Left kidney (tissue), 8 donors: ENCODE measurements at places on chromosomes 2 and 18. TPM values are rescaled to one million over a fixed set of nuclear protein-coding genes. Genes with fewer than 3 reads are reported as not detected.
A peak's percentile ranks its signal among the peaks of the same experiment; 100 is the strongest.

- DNase-seq = no peak
Observed at GRCh38 chr2:233085037-233085838, 25.1 kb downstream of the INPP5D start.

GRCh38 chr2:188610050-188610444, 318.4 kb downstream of the GULP1 start:
- DNase-seq = no peak

Gene FBXO11
- polyA plus RNA-seq = 106 TPM

GRCh38 chr18:3094338-3094684, 81.4 kb upstream of the LPIN2 start:
- no peak for DNase-seq

Gene BOLL
- polyA plus RNA-seq = 0.22 TPM

- no peak for DNase-seq
Observed at GRCh38 chr2:239193401-239193811, 207.4 kb downstream of the HDAC4 start.

Gene ACVR2A
- 33.0 TPM for polyA plus RNA-seq

- DNase-seq = no peak
Observed at GRCh38 chr18:41871229-41872000, 83.6 kb upstream of the PIK3C3 start.

Gene LINC00305
- 3.6 TPM for polyA plus RNA-seq

DNA sequence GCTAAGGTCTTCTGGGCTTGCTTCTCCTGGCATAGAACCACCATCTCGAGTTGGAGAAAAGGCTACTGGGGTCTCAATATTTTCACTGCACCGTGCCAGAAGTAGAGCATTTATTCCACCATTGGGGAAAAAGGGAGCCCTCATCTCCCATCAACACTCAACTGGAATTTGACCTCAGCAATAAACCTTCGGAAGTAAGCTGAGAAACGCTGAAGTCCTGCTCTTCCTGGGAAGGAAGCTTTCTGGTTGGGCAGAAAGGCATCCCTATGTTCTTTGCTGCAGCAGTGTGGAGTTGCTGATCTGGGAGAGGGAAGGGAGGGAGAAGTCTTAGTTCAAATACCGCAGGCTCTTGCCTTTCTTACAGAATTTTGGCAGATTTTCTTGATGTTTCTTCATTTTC, 368.8 kb downstream of the NUP35 start:
- no peak for DNase-seq

- DNase-seq = no peak
Observed at GRCh38 chr2:88351249-88351601, 101.3 kb downstream of the FOXI3 start.

Gene EN1
- polyA plus RNA-seq = not detected

GRCh38 chr2:68709421-68709911, 25.1 kb upstream of the ARHGAP25 start:
- peak; percentile 34 for DNase-seq

Gene MC5R
- 0.22 TPM for polyA plus RNA-seq

DNA sequence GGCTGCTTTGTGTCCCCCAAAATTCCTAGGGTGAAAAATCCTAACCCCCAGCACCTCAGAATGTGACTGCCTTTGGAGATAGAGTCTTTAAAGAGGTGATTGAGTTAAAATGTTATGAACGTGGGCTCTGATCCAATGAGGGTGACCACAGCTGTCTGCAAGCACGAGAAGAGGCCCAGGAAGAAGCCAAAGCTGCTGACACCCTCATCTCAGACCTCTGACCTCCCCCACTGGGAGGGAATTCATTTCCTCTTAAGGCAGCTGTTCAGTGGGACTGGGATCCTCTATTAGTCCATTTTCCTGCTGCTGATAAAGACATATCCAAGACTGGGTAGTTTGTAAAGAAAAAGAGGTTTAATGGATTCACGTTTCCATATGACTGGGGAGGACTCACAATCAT, 544.4 kb downstream of the DCDC2C start:
- DNase-seq = no peak

DNA sequence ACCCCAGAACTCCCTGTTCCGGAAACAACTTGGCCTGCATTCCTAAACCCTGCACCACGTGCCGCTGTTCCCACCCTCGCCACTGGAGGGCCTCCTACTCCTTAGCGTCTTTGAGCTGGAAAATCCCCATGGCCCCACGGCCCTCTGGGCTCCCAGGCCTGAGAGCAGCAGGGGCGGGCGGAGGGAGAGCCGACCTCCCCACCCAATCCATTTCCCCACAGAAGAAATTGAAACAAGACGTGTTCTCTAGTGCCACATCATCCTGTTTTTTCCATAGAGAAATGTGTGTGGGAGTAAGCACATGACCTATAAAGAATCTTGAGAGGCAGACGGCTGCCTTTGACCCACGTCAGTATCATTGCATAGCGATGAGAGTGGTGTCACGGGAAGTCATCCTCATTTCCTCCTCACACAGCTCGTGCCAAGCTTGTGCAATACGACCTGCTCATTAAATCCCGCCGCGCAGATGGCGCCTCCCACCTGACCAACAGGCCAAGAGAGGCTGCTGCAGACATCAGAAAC, 79.2 kb downstream of the LAMA1 start:
- peak; percentile 78 for DNase-seq

- DNase-seq = no peak
Observed at GRCh38 chr2:72669121-72669520, 156.7 kb downstream of the EXOC6B start.

GRCh38 chr18:42011053-42011452, 56.0 kb downstream of the PIK3C3 start:
- no peak for DNase-seq

Gene FKBP7
- polyA plus RNA-seq = 58.0 TPM

DNA sequence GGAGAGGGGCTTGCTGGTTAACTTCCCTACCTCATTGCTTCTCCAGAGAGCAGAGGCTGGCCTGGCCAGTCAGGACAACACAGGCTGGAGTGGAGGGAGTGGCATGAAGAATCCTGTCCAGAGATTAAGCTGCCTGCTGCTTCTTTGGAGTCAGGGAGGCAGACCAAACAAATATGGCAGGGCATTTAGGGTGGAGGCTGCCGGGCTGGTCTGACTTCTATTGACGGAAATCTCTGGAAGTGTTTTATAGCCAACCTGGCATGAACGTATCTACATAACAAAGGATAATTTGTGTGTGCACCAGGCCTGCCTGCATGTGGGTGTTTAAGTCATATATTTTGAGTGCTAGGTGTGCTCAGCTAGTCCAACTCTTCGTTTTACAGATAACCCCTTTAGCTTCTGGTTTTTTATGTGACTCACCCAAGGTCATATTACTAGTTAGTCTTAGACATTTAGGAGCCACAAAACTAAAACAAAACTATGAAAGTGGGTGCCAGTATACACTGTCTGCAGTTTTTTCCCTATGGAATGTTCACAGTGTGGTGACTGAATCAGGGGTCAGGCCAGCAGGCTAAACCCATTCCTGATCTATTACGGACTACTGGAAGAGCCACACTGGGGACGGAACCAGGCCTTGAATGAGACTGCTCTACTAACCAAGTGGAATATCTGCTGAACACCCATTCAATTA, 5.5 kb downstream of the NPC1 start:
- no peak for DNase-seq

Gene NT5C1B
- polyA plus RNA-seq = 1.5 TPM

- no peak for DNase-seq
Observed at GRCh38 chr2:230903231-230904150, 21.6 kb downstream of the GPR55 start.

GRCh38 chr2:172944022-172944793, 131.4 kb upstream of the MAP3K20 start:
- no peak for DNase-seq

DNA sequence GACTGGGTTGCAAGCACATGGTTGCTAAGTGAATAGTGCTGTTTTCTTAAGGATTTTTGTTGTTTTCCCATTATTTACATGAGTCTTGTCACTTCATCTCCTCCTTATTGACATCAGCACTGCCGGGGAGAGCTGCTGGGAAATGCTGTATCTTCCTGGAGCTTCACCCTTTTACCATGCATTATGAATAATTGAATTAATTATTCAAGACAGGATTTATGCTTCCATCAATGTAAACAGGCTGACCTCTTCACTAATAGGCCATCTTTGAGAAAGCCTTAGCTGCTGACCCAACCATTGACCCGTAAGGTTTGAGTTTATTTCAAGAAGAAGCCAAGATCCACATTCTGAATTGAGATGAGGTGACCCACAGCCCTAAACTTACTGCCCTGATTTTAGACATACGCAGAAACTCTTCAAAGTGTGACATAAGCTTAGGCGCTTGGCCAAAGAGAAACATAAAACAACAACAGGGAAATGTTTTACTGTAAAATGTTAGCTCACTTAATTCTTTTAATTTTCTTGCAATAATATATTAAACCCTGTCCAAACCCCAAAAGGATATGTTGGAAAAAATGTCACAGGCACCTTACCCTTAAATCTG, 365.5 kb upstream of the SYT4 start:
- peak; percentile 46 for DNase-seq

DNA sequence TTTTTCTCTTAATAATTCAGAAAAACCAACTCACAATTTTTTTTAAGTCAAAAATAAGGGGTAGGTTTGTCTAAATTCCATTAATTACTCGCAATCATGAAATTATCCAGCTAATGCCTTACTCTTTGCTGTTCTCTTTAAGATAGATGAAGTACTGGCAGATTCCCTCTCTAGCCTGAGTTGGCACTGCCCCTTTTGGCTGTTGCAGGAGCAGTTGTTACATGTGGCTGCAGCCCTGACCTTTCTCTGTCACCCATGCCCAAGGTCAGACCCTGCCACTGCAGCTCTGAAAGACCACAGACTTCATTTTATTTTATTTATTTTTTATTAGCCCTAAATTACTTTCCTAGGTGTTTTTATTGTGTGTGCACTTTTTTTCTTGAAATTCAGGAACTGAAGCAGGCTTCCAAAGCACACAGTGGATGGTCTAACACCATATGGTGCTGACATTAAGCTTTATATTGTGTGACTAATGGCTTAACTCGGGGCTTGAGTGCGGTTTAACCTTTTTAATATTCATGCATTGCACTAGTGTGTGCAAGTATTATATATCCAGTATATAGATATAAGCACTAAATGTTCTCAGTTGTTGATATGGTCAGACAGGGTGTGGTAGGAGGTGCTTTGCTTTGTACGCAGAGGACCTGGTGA, 313.0 kb downstream of the CDH2 start:
- no peak for DNase-seq

DNA sequence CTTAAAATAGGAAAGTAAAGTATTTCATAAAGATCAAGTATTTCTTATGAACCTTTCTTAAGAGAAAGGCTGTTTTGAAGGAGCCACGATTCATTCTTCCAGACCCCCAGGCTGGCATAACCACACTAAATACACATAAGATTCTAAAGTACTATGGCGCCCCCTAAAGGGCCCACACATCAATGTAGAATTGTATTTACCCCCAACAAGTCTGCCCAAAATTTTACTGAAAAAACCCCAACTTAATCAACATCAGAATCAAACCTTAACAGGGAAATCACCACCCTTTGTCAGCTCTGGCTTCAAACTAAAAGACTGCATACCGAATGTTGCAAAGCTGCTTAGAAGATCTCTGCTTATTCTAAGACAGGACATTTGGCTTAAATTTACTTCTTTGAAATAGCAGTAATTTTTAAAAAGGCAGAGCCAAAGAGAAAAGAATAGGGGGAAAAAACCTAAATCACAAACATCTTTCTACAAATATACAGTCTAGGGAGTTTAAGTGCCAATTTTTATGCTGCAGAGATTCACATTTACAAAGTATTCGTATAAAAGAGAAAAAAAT, 20.4 kb upstream of the BCL2 start:
- DNase-seq = peak; percentile 29

DNA sequence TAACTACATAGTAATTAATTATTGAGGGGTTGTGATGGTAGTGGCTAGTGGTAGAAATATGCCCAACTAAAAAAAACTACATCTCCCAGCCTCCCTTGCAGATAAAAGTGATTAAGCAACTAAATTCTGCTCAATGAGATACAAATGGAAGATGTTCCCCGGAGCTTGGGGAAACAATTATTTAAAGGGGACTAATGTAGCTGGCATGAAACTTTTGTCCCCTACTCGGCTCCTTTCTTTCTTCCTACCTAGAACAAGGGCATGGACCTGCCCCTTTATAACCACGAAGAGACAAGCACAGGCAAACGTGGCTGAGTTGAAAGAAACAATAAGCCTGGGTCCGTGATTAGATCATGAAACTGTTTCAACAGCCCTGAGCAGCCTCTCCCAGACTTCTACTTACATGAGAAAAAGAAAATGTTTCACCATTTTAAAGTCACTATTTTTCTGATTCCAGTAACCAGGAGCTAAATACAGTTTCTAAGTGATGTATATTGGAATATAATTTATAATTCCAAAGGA, 236.9 kb downstream of the SCG2 start:
- DNase-seq = no peak

GRCh38 chr18:75211002-75211621, 515 bp downstream of the TSHZ1 start:
- DNase-seq = no peak

DNA sequence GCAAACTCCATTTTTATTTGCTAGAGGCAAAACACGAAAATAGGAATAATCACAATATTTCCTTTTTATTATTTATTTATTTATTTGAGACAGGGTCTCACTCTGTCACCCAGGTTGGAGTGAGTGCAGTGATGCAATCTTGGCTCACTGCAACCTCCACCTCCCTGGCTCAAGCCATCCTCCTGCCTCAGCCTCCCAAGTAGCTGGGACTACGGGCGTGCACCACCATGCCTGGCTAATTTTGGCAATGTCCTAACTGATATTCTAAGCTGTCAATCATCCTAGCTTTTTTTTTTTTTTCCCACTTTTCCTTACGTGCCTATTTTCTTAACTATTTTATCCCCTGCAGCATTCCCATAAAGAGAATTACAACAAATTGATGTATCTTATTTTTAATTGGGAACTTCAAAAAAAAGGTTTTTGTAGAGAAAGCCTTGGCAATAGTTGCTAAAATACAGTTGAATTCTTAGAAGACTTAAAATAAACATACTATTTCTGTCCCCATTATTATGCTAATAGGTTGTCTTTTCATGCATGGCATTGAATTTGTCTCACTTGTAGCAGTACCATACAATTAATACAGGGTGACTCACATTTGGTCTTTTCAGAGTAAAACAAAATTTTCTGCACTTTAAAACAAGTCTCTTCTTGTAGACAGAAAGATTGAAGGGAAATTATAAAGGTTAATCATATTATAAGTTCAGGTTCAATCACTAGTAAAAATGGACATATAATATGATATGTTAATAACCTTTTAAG, 153.5 kb downstream of the SLC39A10 start:
- DNase-seq = no peak

- DNase-seq = no peak
Observed at GRCh38 chr18:13374468-13375301, 156.1 kb downstream of the LDLRAD4 start.

Gene SERPINB12
- not detected for polyA plus RNA-seq
